ENCODE measurements at places on chromosomes 2 and 18.
A peak's percentile ranks its signal among the peaks of the same experiment; 100 is the strongest.

DNA sequence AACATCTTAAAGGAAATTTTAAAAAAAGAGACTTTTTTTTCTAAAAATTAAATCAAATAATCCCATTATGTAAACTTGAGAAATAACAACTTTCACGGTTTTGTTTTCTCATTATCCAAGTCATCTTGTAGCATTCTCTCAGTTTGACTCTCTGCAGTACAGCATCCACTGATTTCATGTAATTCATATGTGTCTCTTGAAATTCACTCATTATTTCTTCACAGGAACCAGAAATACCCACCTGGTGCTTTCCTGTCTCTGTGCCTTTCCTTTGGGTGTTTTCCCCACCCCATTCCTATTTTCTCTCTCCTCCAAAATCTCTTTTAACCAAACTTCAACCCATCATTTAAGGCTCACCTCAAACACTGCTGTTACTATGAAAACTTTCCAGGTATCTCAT, 116.1 kb upstream of the STK17B start:
- DNase-seq, result no peak

DNA sequence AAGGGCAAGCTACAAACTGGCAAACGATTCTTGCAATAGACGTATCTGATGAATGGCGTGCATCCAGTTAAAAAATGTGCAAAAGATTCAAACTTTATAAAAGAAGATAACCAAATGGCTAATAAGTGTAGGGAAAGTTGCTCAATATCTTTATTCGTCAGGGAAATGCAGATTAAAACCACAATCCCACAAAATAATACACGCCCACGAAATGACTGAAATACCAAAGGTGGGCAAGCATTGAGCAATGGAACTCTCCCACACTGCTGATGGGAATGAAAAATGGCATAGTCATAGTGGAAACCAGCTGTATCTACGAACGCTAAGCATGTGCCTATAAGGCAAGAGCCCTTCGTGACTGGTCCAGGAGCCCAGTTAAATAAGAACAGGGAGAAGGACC, 168.6 kb upstream of the SIX2 start:
- peak; percentile 98 for DNase-seq

DNA sequence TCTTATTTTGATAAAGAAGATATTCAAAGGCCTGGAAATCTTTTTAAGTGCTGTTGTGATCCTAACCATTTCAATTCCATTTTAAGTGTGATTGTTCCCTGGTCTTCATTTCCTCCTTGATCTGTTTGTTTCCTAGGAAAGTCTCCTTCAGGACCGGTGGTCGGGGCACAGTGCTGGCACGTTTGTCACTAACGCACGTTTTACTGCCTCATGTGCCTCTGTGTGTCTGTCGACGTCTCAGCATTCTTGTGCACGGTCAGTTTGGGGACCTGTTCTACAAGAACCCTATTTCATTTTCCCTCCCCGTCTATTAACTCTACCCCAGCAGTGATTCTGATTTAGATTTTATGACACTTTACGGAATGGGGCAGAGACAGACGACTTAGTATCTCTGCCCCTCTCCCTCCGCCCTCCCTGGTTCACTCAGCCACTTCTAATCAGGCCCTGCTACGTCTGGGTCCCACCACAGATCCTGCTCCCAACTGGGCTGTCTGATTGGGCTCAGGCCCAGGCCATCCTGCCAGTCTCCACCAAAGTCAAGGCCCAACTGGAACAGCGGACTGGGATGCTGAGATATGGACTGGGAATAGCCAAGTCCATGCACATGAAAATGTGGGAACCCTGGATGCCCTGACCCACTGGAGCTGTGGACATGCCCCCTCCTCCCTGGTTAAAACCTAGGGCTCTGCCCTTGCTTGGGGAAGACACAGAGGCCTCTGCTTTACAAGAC, 95.6 kb downstream of the TWIST2 start:
- DNase-seq, result no peak

- DNase-seq, result no peak
Measured at GRCh38 chr2:128465246-128466170, 146.8 kb upstream of the HS6ST1 start.

GRCh38 chr2:201642086-201642578, 1.2 kb downstream of the TMEM237 start:
- no peak for DNase-seq

- DNase-seq, result peak; percentile 66
Measured at GRCh38 chr2:224946895-224947294, 95.4 kb downstream of the DOCK10 start.

DNA sequence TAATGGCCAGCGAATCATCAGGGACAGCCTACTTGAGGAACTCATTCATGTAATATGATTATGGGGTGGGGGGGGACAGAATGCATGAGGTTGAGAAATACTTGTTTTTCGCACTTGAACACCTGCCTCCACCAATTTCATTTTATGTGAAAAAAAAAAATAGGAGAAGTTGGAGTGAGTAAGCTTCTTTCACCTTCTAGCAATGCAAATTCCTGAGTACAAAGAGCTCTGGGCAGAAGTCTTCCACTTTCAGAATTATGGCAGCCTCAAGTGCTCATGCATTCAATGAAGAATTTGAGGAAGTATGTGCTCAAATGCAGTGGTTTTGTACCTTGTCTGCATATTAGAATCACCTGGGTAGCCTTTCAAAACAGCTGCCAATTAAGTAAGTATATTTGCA, 40.1 kb upstream of the GPD2 start:
- DNase-seq, result no peak

- DNase-seq, result peak; percentile 4
Measured at GRCh38 chr2:189076572-189076971, 102.4 kb downstream of the COL3A1 start.

GRCh38 chr18:9604348-9604747, 10.0 kb downstream of the PPP4R1 start:
- DNase-seq, result no peak

DNA sequence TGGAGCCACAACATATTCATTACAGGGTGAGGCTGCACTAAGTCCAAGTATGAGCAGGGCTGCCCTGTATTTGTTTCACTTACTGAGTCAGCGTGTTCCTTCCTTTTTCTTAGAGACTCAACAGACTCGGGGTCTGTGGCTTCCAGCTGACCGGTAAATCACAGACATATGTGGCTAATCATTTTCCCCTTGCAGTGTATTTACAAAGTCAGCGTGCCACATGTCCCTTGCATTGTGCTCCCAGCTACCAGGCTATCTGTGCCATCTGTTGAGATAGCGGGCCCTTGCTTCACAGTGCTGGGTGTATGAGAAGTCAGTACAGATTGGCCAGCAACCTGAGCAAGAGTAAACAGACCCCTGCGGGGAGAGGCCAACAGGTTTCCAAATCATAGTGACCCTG, 254.3 kb downstream of the LRRTM1 start:
- DNase-seq, result no peak

- DNase-seq, result peak; percentile 4
Measured at GRCh38 chr2:132522901-132523300, 106.3 kb downstream of the GPR39 start.

- no peak for DNase-seq
Measured at GRCh38 chr2:24915175-24915574, 4.9 kb downstream of the ADCY3 start.

DNA sequence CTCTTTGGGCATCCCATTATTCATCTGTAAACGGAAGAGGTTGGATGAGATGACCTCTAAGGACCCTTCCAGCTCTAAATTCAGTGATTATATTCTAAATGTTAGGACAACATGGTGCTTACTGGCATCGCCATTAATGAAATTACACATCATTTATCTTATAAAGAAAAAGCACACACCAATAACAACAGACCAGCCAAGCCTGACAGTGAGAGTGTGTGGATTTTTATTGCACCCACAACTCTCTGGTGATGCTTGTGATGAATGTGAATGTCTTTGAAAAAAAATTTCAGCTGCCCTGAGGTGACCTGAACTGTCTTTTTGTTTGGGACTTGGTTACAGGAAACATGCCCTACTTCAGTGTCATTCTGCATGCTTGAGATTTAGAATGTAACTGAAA, 513.3 kb upstream of the NRP2 start:
- no peak for DNase-seq
